MCF 10A (cell line): ENCODE measurements at places on chromosomes 12 and 14. TPM values are rescaled to one million over a fixed set of nuclear protein-coding genes. Genes with fewer than 3 reads are reported as not detected.

Gene P2RX2
- not detected in 2 replicates for total RNA-seq

Gene DEPDC4
- total RNA-seq: 0.52 and 1.4 TPM in 2 replicates

Gene NKX2-8
- 4.8 and 5.5 TPM in 2 replicates for total RNA-seq

- H3K36me3 ChIP-seq: peaks cover 28% of the 10 kb centered on the region
- no peak for DNase-seq
- no peaks in the 10 kb centered on the region for H3K4me1 ChIP-seq
- no peak overlapping the region for H3K27ac ChIP-seq
Measured at GRCh38 chr14:71647086-71647784, 285.0 kb upstream of the RGS6 start.

GRCh38 chr12:102776041-102776440, 141.0 kb downstream of the PAH start:
- H3K27me3 ChIP-seq: no peaks in the 10 kb centered on the region
- no peak overlapping the region for H3K27ac ChIP-seq
- no peaks in the 10 kb centered on the region for H3K4me1 ChIP-seq
- no peaks in the 10 kb centered on the region for H3K36me3 ChIP-seq
- no peak for DNase-seq

DNA sequence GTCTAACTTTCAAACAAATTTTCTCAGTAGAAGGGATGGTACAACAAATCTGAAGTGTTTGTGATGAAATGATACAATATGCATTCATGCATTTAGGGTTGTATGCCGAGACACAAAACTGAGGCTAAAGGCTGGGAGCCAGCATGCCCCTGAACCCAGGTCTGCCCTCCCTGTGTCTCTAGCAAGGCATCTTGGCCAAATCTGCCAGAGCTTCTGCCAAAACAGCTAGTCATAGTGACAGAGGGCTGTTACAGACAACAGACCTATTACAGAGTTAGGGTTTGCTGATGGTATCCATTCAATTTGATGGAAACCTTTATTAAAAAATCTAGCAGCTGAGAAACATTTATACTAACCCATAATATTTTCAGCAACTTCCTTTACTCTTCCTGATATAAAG, 11.3 kb upstream of the CHPT1 start:
- no peak overlapping the region for H3K27ac ChIP-seq
- no peak overlapping the region for H3K4me3 ChIP-seq
- H3K36me3 ChIP-seq: no peaks in the 10 kb centered on the region

GRCh38 chr14:27050208-27050607, 452.4 kb upstream of the NOVA1 start:
- no peaks in the 10 kb centered on the region for H3K27me3 ChIP-seq
- DNase-seq: no peak
- no peaks in the 10 kb centered on the region for H3K36me3 ChIP-seq
- H3K4me1 ChIP-seq: no peaks in the 10 kb centered on the region

GRCh38 chr12:102539651-102540553, 59.5 kb upstream of the IGF1 start:
- H3K27me3 ChIP-seq: no peaks in the 10 kb centered on the region
- H3K27ac ChIP-seq: no peak overlapping the region
- H3K4me1 ChIP-seq: no peaks in the 10 kb centered on the region
- H3K36me3 ChIP-seq: no peaks in the 10 kb centered on the region

GRCh38 chr12:111203446-111203845, 165.4 kb downstream of the PHETA1 start:
- H3K4me3 ChIP-seq: no peak overlapping the region
- peaks cover 6% of the 10 kb centered on the region for H3K4me1 ChIP-seq
- peaks cover 78% of the 10 kb centered on the region for H3K27me3 ChIP-seq
- no peaks in the 10 kb centered on the region for H3K36me3 ChIP-seq
- no peak overlapping the region for H3K27ac ChIP-seq

GRCh38 chr14:93832081-93832480, 43.8 kb upstream of the PRIMA1 start:
- no peaks in the 10 kb centered on the region for H3K4me1 ChIP-seq
- DNase-seq: no peak
- no peak overlapping the region for H3K27ac ChIP-seq

DNA sequence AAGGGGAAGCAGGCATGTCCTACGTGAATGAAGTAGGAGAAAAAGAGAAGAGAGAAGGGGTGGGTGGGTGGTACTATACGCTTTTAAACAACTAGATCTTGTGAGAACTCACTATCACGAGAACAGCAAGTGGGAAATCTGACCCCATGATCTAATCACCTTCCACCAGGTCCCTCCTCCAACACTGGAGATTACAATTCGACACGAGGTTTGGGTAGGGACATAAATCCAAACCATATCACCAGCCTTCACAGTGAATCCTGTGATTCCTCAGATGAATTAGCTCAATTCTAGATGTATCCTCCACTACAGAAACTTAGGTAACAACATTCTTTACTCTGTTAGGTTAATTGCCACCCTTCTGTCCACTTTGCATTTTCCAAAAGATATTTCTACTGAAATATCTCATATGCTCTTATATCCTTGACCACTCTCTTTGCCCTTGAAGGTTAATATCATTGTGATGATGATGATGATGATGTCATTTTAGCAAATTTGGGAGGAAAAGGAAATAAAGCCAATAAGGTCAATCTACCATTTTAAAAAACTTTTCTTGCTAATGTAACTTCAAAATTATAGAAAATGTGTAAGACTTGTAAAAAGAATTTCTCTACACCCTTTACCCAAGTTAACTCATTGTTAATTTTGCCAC, 23.2 kb upstream of the CCNT1 start:
- no peak overlapping the region for H3K27ac ChIP-seq
- no peak overlapping the region for H3K4me3 ChIP-seq
- no peaks in the 10 kb centered on the region for H3K36me3 ChIP-seq
- peaks cover 25% of the 10 kb centered on the region for H3K27me3 ChIP-seq
- H3K4me1 ChIP-seq: no peaks in the 10 kb centered on the region

GRCh38 chr12:58296863-58297262, 355.5 kb downstream of the ATP23 start:
- H3K4me3 ChIP-seq: no peak overlapping the region
- no peaks in the 10 kb centered on the region for H3K27me3 ChIP-seq
- H3K27ac ChIP-seq: no peak overlapping the region
- H3K36me3 ChIP-seq: no peaks in the 10 kb centered on the region

- no peak overlapping the region for H3K4me3 ChIP-seq
- peaks cover 6% of the 10 kb centered on the region for H3K36me3 ChIP-seq
- no peak overlapping the region for H3K27ac ChIP-seq
Measured at GRCh38 chr14:33232031-33232430, 293.4 kb downstream of the NPAS3 start.

- H3K36me3 ChIP-seq: peaks cover 6% of the 10 kb centered on the region
- no peak overlapping the region for H3K27ac ChIP-seq
- H3K4me3 ChIP-seq: no peak overlapping the region
- no peak for DNase-seq
- no peaks in the 10 kb centered on the region for H3K4me1 ChIP-seq
- no peaks in the 10 kb centered on the region for H3K27me3 ChIP-seq
Measured at GRCh38 chr12:47721431-47721973, 3.8 kb downstream of the ENDOU start.

Gene CD69
- total RNA-seq: not detected in 2 replicates

DNA sequence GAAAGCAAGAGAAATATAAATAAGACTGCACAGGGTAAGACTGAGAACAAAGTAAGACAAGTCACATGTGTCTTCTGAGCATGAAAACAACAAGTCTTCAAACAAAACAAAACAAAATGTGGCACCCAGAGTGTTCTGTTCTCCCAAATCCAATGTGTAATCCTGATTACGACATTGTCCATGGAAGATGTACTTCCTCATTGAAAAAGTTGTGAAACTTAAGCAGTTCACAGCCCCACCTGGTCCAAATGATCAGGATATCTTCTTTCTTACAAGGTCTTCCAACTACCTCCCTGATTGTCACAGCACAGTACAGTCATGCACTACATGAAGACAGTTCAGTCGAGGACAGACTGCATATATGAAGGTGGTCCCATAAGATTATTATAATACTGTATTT, 23.3 kb upstream of the NEK9 start:
- no peaks in the 10 kb centered on the region for H3K27me3 ChIP-seq
- peak; percentile 68 for DNase-seq
- H3K27ac ChIP-seq: peak overlapping the region; percentile 91
- no peak overlapping the region for H3K4me3 ChIP-seq
- H3K36me3 ChIP-seq: peaks cover 72% of the 10 kb centered on the region

- peak; percentile 20 for DNase-seq
- peaks cover 14% of the 10 kb centered on the region for H3K4me1 ChIP-seq
- H3K27ac ChIP-seq: no peak overlapping the region
- no peaks in the 10 kb centered on the region for H3K36me3 ChIP-seq
Measured at GRCh38 chr12:108442067-108442466, 73.0 kb upstream of the FICD start.

DNA sequence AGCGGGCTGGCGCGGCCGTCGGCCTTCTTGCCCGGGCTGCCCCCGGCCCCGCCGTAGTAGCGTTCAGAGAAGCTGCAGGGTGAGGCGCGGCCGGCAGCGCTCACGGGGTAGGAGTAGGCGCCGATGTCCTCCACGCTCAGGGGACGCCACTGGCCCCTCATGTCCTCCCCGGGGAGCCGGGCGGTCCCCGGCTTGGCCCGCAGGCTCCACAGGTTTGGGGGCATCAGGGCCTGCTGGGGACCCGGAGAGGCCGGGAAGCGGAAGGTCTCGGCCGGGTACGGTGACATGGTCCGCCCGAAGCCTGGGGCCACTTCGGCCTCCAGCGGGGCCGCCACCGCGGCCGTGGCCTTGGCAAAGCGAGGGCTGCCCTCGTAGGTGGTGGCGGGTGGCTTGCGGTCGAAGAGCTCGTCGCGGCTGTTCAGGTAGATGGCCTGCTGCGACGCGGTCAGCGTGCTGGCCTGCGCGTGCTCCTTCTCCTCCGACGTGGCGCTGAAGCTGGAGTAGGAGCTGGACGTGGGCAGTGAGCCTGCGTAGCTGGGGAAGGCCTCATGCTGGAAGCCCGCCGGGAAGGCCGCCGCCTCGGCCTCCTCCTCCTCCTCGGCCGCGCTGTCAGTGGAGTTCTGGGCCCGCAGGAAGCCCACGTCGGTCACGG, 48.7 kb downstream of the BEGAIN start:
- peaks cover 10% of the 10 kb centered on the region for H3K4me1 ChIP-seq
- H3K27ac ChIP-seq: no peak overlapping the region
- no peaks in the 10 kb centered on the region for H3K27me3 ChIP-seq
- no peak for DNase-seq
- H3K4me3 ChIP-seq: no peak overlapping the region

Gene AVPR1A
- total RNA-seq: not detected in 2 replicates

Gene TSHR
- total RNA-seq: not detected in 2 replicates

DNA sequence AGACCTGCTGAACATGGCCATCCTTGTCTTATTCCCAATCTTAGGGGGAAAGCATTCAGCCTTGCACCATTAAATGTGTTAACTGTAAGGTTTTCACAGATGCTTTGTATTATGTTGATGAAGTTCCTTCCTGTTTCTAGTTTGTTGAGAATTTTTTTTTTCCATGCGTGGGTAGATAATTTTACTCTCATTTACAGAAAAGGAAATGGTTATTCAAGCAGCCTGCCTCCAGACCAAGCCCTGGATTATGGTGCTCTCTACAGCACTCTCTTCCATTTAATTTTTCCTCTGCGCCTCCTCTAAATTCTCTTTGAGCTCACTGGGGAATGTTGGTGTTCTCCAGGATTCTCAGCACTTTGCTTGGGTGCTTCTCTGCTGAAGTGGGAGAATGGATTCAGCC, 179.3 kb upstream of the PZP start:
- no peaks in the 10 kb centered on the region for H3K36me3 ChIP-seq
- H3K27me3 ChIP-seq: peaks cover 5% of the 10 kb centered on the region
- DNase-seq: no peak
- no peak overlapping the region for H3K4me3 ChIP-seq

Gene GEMIN2
- 21.2 and 23.4 TPM in 2 replicates for total RNA-seq

DNA sequence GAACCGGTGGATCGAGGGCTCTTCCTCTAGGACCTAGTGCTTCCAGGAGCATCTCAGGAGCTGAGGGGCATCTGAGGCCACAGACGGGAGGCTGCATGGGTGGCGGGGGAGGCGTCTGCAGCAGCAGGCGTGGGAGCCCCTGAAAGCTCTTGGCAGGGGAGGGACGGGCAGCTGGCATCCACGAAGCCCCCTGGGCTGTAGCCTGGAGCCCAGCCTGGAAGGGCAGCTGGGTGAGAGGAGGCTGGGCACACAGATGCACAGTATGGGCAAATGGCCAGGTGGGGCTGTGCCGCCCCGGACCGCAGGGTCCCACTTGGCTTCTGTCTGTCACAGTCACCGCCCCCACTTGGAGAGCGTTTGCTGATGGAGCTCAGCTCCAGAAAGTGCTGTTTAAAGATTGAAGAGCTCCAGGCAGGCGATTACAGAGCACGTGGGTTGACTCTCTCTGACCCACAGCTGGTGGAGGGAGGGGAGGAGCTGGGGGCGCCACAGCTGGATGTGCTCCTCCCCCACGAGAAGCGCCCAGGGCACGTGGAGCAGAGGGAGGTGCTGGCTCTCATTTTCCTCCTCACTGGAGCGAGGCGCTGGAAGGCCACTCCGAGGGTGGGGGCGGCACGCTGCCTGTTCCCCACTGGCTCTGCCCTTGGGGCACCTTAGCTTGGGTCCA, 155.0 kb upstream of the C14orf180 start:
- no peaks in the 10 kb centered on the region for H3K36me3 ChIP-seq
- DNase-seq: no peak
- peaks cover 22% of the 10 kb centered on the region for H3K27me3 ChIP-seq

DNA sequence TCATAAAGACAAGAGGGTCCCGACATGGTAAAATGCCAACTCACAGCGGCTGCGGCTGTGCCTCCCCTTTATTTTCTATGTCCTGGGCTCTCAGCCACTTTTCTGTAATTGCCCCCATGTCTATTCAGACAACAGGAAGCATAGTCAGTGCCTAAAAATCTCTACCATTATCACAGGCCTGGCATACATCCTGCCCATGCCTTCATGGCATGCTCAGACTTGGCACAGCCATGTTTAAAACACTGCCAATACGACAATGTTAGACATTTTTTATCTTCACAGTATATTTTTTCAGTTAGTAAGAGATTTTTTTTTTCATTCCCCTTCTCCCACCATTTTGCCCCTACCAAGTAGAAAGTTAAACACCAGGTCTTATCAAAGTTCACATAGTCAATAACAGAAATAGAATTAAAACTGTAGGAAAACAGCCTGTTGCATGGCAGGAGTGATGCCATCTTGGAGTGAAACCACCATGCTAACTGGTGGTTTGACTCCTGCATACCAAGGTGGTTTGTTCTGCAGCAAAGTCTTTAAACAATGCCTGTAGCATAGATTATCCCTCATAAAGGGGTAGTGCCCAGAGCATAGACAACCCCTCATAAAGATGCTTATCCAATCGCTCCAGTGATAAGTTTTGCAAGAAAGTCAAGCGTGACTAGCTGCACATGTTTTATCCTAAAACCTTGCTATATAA, 18.9 kb upstream of the CERS5 start:
- DNase-seq: peak; percentile 22
- H3K27me3 ChIP-seq: no peaks in the 10 kb centered on the region
- H3K27ac ChIP-seq: peak overlapping the region; percentile 68
- no peak overlapping the region for H3K4me3 ChIP-seq

GRCh38 chr14:95527387-95528002, 7.4 kb upstream of the GLRX5 start:
- peaks cover 62% of the 10 kb centered on the region for H3K4me1 ChIP-seq
- H3K27me3 ChIP-seq: no peaks in the 10 kb centered on the region
- no peak overlapping the region for H3K4me3 ChIP-seq
- no peak overlapping the region for H3K27ac ChIP-seq
- peaks cover 21% of the 10 kb centered on the region for H3K36me3 ChIP-seq

- no peak for DNase-seq
- no peaks in the 10 kb centered on the region for H3K27me3 ChIP-seq
- no peaks in the 10 kb centered on the region for H3K36me3 ChIP-seq
- no peaks in the 10 kb centered on the region for H3K4me1 ChIP-seq
Measured at GRCh38 chr14:48792376-48793024, 793.7 kb downstream of the RPS29 start.

GRCh38 chr12:94649349-94650142, 811 bp downstream of the TMCC3 start:
- no peaks in the 10 kb centered on the region for H3K36me3 ChIP-seq
- DNase-seq: peak; percentile 20
- H3K27ac ChIP-seq: no peak overlapping the region
- H3K4me1 ChIP-seq: peaks cover 13% of the 10 kb centered on the region
